Stimulated activated CD4-positive, alpha-beta T cell treated with anti-CD3 and anti-CD28 coated beads, Interleukin-12 subunit alpha, Interleukin-12 subunit beta, amount 100 ng/mL, for 4 hours (primary cell): ENCODE measurements at places on chromosomes 3 and 15.

DNA sequence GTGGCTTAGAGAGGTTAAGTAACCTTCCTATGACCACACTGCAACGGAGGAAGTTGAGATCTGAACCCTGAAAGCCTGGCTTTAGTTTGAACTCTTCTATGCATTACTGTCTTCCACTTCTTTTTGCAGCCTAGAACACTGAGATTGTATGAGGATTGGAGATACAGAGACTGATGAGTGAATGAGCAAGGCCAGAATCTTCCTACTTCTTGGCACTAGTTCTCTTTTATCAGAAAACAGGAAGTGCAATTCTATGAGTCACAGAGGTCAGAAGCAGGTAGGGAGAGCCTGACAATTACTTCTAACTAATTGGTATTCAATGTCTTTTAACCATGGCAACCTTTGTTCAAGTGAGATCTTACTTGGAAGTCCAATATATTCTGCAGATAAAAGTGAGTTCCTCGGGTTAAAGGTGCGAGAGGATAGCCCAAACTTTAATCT is 219.0 kb downstream of the SHQ1 start:
- DNase-seq, result no peak

- no peak for DNase-seq
Measured at GRCh38 chr15:46344915-46345314, 710.1 kb downstream of the SQOR start.

- DNase-seq, result no peak
Measured at GRCh38 chr15:47516972-47517371, 200.3 kb upstream of the SEMA6D start.

GRCh38 chr3:94336046-94336753 is 273.3 kb downstream of the NSUN3 start:
- no peak for DNase-seq

- DNase-seq, result no peak
Measured at GRCh38 chr3:159929171-159930141, 59.2 kb upstream of the IL12A start.

- no peak for DNase-seq
Measured at GRCh38 chr3:149663966-149664365, 6.1 kb upstream of the WWTR1 start.

GRCh38 chr3:19885468-19885867 is 48.5 kb downstream of the EFHB start:
- DNase-seq, result no peak

DNA sequence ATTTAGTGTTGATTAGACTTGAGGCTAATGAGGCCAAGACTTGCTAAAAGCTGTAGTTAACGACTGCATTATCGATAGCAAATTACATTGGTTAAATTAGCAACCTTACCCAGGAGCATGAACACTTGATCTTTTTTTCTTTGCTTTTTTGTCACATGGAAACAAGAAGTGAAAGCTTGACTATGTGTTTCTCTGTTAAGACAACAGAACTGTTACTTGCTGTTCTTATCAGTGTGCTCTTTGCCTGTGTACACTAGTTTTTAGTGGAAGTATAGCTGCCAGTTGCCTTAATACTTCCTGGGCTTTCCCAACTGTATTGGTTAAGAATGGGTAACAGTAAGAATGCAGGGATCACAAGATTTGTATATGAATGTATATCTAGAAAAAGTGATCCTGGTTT is 625.5 kb downstream of the NAALADL2 start:
- no peak for DNase-seq

DNA sequence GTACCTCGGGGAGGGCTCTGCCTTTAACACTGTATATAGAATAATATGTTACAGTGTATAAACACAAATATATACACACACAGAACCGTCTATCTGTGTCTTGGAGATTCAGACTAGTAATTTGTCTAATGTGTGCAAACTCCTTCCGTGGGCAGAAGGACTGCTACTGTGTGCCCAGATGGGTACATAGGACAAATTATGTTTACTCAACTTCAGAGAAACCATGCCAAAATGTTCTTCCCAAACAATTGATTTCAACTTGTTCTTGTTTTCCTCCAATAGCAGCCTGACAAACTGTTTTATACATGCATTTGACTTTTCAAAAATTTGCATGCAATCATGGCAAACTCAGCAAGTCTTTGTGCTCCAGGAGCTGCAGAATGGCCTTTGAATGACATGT is 97.5 kb downstream of the FRMD5 start:
- DNase-seq, result no peak
